ENCODE measurements at places on chromosomes 5 and 9.

GRCh38 chr9:123470121-123470782 is 114.3 kb downstream of the CRB2 start:
- DNase-seq, result no peak

DNA sequence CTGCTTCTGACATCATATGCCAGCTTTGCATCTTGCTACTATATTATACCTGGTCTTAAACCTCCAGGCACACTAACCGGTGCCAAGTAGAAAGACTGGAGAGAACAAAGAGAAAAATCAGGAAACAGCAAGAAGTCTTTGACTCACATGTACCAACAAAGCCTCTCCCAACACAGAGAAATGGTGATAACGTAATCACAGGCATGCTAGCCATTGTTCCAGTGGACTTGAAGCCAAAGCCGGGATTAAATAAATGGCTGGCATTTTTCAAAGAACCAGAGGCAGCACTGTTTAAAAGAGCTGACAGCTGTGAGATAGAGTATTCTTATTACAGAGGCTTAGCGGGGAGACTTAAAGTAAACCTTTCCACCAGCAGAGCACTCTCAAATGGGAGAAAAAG is 148.4 kb upstream of the NFIL3 start:
- no peak for DNase-seq

DNA sequence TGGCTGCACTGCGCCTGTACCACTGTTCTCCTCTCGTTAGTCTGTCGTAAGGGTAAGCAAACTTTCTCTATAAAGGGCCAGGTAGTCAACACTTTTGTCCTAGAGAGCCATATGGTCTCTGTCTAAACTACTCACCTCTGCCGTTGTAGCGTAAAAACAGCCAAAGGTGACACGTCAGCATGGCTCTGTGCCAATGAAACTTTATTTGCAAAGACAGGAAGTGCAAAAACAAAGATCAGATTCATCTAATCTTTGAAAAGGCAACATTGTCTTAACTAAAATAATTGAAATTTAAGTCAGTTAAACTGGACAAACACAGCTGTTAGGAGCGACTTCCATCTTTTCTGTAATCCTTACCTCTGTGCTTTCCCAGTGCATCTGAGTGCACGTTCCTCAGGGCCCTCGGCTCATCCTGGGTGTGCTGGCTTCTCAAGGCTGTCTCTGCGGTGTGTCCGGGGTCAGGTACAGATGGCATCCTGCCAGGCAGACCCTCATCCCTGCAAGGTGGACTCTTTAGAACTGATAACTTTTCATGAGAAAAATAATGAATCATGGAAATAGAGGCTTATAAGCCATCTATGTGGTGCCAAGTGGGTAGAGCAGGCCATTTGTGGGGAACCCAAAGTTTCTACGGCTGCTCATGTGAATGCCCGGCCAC is 35.2 kb upstream of the IRX4 start:
- peak; percentile 57 for DNase-seq

- DNase-seq, result no peak
Measured at GRCh38 chr9:113712053-113712452, 164.1 kb upstream of the ZNF618 start.

- peak; percentile 95 for DNase-seq
Measured at GRCh38 chr5:82396871-82397514, 118.8 kb upstream of the RPS23 start.

DNA sequence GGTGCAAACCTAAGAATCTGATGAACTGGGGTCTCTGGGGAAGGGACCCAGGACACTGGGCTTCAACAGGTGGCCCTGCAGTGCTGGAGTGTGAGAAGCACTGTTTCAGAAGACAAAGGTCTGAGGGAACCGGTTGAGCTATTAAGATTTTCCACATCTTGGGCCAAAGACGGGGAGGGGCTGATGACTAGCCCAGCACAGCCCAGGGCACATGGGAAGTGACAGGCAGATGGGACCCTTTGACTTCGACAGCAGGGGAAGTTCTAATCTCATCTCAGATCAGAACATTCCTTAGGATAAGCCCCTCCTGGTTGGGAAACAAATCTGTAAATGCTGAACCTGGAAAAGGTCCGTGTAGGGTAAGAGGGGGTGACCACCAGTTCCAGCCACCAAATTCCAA is 67.4 kb downstream of the RAPGEF1 start:
- no peak for DNase-seq

GRCh38 chr5:172339264-172340180 is 56.0 kb upstream of the UBTD2 start:
- no peak for DNase-seq

DNA sequence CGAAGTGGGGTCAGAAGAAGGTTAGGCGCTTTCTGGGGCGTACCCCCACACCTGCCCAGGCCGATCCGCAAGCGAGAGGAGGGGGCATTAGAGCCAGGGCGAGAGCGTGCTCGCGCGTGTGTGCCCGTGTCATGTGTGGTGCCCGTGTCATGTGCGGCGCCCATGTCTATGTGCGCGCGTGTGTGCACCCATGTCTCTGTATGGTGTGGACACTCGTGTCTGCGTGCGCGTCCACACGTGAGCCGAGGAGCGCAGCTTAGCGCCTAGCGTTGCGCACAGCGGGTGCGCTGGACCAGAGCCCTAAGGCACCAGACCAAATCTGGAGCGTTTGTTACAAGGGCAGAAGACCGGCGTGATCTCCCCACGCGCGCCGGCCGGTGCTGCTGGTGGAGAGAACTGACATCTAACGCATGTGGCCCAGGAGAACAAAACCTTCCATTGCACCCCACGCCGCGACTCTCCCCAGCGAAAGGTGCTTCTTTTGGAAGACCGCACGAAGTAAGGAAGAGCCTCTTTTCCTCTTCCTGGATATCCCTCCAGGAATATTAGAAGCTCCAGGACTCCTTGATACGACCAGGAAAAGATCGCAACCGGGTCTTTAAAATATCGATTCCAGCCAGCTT is 644 bp downstream of the NIM1K start:
- DNase-seq, result no peak

DNA sequence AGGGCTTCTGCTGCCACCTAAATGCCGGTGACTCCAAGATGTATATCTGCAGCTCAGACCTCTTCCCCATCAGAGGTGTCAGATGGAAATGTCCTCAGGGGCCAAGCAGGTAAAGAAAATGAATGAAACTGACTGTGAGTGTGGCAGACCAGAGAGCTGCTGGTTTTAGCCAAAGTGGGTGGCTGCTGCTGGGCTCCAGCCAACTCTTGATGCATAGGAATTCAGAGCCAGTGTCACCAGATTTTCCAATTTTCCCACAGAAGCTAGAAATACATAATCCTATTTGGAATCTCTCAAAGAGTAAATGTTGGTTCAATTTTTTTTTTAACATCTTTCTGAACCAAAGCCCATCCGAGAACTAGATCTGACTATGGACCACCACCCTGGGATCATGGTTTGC is 161.2 kb upstream of the SPRY4 start:
- no peak for DNase-seq

- DNase-seq, result no peak
Measured at GRCh38 chr9:95286151-95286550, 31.4 kb downstream of the FANCC start.

DNA sequence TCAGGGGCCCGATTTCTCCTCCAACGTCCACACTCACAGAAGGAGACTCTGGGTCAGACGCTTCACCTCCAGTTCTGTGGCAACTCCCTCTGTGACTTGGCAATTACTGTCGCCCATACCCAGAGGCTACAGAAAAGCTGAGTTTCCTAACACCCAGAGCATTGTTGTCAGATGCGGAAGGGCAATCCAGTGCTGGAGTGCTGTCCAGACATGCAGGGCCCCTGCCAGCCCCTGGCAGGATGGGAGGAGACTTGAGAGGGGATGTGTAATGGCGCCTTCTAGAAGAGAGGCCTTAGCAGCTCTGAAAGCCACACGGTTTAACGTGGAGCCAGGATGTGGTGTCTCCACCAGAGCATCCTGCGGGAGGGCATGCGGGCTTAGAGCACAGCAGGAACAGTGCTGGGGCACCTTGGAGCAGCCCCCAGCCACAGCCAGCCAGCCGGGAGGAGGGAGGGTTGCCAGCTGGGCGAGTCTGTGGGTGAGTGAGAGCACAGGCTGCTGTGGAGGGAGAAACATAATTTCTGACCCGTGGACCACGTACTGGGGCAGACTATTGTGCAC is 139.4 kb upstream of the IRX1 start:
- DNase-seq, result no peak

GRCh38 chr9:76883341-76883855 is 22.5 kb downstream of the PRUNE2 start:
- no peak for DNase-seq

GRCh38 chr9:14868772-14869583 is 41.2 kb downstream of the FREM1 start:
- no peak for DNase-seq

DNA sequence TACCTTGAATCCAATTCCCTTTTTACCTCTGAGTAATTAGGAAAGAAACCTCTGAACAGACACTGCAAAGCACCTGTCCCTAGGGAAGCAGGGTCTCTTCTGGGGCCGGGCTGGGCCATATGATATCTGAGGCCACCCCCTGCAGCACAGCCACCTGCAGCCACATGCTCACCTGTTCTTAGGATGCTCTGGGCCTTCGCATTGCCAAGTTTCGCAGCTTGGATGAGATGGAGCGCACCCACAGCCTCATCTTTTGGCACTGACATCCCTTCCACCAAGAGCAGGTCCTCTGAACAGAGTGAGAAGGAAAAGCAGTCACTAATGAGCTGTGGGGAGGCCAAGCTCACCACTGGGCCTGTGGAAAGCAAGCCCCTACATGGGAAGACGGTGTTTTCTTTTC is 27.3 kb downstream of the CLTA start:
- DNase-seq, result no peak

DNA sequence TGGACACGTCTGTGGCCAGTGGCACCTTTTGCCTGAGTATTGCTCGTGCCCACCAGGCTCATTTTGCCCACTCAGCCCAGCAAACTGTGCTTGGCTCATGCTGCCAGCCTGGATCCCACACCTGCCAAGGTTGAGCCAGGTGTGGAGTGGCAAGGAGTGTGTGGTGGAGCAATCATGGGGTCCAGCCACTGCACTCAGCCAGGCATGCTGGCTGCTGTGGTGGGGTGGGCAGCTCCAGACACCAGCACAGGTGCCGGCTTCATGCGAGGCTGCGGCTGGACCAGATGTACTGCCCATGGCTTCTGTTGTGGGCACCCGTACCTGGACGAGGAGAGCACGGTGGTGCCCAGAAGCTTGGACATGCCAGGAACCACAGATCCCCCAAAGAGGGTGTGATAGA is 364.1 kb downstream of the TMEM38B start:
- DNase-seq, result no peak

- DNase-seq, result no peak
Measured at GRCh38 chr9:89441655-89441970, 56.3 kb downstream of the SEMA4D start.

Measured in coronary artery (tissue), 2 donors.